Activated CD4-positive, CD25-positive, alpha-beta regulatory T cell (primary cell): ENCODE measurements at places on chromosomes 3 and 15.

GRCh38 chr3:129278966-129279906 is 566 bp downstream of the HMCES start:
- peak; percentile 37 for DNase-seq

GRCh38 chr3:127078626-127079025 is 95.7 kb downstream of the PLXNA1 start:
- DNase-seq, result no peak

DNA sequence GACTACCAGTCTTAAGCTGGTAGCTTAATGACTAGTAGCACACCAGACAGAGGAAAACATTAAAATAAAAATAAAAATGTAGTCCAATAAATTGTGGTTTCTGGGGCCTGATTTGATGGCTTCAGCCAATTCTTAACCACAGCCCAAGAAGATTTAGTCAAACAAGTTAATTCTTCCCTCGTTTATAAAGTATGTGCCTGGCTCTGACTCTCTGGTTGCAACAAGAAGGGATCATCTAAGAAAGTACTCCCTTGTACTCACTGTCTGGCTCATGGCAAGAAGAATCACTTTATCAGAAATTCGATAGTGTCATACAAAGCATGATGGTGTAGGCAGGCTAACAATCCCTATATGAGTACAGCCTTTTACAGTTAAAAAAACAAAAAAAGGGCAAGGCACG is 141.9 kb downstream of the P3H2 start:
- DNase-seq, result no peak

DNA sequence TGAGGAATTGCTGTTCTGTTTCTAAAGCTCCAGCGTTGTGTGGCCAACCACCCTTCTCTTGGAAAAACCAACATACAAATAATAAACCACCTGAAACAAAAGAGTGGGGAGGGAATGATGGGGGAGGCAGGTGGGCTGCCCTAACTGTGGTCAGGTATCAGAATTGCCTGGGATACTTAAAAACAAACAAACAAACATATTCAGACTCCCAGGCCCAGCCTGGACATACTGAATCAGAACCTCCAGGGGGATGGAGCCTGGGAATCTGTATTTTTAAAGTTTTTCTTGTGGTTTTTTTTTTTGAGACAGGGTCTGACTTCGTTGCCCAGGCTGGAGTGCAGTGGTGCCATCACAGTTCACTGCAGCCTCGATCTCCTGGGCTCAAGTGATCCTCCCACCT is 4.4 kb downstream of the SLC6A6 start:
- DNase-seq, result no peak

DNA sequence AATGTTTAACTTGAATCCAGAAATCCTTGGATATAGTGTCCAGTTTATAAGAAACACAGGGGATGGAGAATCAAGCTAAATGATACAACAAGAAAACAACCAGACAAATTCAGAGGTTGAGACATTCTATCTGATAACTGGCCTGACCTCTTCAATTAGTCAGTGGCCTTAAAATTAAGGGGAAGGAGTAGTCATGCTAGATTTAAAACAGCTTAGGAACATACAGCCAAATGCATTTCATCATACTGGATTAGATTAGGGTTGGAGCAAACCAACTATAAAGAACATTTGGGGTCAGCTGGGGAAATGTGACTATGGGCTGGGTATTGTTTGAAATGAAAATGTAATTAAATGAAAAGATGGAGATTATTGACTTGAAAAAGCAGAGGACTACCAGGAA is 53.3 kb downstream of the PPARG start:
- no peak for DNase-seq

GRCh38 chr3:176651622-176652021 is 545.7 kb downstream of the TBL1XR1 start:
- no peak for DNase-seq

GRCh38 chr15:76584868-76585575 is 248.4 kb downstream of the ISL2 start:
- no peak for DNase-seq

DNA sequence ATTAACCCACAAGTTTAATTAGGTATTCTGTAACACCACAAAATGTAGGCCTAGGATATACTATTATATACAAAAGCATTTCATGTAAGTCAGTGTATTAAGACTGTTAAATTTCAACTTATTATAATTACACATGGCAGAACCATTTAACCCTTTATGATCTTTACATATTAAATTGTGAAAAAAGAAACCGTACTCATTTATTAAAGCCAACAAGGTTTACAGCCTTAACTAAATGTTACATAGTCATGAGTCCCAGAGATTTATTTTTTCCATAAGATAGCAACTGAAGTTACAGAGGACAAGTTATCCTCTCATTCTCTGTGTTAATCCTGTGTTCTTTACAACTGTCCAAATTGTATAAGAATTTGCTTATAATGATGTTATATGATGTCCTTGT is 615.8 kb upstream of the AGTR1 start:
- DNase-seq, result no peak

DNA sequence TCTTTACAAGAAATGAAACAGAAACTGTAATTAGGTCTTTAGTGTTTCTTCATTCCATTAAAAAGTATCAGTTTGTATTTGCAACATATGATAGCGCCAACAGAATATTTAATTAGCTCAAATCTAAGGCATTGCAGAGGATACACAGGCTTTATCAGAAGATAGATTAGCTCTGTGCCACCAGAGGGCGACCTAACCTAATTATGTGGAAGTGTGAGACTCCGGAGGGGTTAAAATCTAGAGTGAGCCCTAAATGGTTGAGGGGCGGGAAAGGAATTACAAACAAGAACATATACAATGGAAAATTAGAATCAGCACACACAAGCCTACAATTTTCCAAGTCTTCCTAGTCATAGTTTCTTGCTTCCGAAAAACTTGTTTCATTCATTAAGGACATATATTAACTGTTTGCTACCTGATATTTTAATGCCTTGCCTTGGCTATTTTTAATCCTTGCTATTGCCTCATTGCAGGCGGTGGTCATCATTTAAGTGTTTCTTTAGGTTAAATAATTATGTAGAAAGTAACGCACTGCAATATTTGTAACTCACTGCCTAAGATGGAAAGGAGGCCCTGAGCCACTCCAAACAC is 18.0 kb upstream of the RYR3 start:
- no peak for DNase-seq

DNA sequence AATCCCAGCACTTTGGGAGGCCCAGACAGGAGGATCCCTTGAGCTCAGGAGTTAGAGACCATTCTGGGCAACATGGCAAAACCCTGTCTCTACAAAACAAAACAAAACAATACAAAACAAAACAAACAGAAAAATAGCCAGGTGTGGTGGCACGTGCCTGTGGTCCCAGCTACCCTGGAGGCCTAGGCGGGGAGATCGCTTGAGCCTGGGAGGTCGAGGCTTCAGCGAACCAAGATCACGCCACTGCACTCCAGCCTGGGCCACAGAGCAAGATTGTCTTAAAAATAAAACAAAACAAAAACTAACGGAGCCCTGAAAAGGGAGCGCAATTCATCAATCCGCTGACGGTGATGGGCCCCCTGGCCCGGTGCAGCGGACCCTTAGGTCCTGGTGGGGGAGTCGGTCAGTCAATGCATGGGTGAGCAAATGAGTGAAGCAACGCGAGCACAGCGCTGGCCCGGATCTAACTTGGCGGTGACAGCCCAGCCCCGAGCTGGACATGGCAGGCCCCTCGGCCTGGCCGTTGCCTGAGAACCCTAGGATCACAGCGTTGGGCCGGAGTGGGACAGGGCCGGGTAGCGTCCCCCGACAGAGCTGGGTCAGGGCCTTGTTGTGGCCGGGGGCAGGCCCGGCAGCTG is 52.4 kb upstream of the BLM start:
- no peak for DNase-seq

- DNase-seq, result no peak
These were observed 295.7 kb downstream of the UNC13C start for GRCh38 chr15:54273928-54274327.

- DNase-seq, result no peak
These were observed 775 bp downstream of the CCNDBP1 start for GRCh38 chr15:43186003-43186353.

DNA sequence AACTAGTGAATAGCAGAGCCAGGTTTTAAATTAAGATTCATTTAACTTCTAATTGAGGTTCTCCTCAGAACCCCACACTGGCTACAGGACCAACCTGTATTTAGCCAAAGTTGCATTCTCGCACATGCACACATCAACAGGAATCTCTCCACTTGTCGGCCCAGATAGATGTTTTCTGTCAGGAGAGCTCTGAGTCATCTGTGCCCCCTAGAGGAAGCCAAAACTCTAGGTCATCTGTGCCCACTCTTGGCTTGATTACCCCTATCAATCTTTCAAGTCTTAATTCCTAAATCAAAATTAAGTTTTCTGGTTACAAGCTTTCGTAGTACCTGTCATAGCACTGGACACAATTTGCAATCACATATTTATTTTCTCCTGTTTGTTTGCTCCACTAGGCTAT is 104.9 kb upstream of the EOMES start:
- DNase-seq, result no peak

GRCh38 chr15:50247819-50248655 is 17.5 kb downstream of the HDC start:
- peak; percentile 3 for DNase-seq

- no peak for DNase-seq
These were observed 49.7 kb downstream of the ETV5 start for GRCh38 chr3:186059192-186059591.

DNA sequence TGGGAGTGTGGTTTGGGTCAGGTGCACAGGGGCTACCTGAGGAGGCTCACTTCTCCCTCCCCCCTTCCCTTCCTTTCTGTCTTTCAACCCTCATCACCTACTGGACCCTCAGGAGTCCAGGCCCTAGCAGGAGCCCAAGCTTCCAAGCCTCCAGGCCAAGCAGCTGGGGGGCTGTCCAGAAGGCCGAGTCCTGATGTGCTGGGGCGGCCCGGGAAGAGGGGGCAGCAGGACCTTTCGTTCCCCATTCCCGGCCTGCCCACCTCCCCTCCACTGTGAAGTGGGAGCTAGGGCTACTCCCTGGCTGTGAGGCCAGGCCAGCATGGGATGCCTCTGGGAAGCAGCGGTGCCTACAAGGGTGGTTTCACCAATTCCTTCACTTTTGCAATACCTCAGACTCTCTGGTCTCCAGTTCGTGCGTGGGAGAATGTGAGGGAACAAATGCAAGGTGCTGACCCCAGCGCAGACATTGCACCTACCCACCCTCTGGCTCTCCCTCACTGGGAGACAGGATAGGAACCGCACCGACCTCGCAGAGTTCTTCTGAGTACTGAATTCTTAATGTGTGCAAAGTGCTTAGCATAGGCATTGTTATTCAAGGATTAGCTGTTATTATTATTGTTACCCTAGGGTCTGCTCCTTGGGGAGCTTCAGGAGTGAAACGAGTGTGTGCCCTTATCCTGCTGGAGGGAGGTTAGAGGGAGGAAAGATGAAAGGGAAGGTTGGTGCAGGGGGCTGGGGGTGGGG is 2.5 kb downstream of the EPHB3 start:
- no peak for DNase-seq

- DNase-seq, result no peak
These were observed 50.7 kb downstream of the ROPN1B start for GRCh38 chr3:126019683-126020082.

DNA sequence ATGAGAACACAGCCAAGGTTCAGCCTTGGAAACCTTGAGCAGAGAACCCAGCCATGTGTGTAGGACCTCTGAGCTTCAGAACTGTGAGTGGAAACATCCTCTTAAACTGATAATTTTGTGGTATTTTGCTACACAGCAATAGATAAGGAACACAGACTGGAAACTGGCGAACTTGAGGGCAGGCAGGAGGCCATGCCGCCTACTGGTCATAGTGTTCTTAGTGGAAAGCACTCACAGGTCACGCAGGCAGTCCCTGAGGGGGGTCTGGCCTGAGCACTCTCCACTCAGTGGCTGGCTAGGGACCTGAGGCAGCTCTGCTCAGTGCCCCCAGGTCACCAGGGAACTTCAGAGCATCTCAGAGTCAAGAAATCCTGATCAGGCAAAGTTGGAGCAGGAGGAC is 9.7 kb upstream of the XIRP1 start:
- no peak for DNase-seq

- no peak for DNase-seq
These were observed 208.9 kb downstream of the ROBO1 start for GRCh38 chr3:79558943-79559342.

DNA sequence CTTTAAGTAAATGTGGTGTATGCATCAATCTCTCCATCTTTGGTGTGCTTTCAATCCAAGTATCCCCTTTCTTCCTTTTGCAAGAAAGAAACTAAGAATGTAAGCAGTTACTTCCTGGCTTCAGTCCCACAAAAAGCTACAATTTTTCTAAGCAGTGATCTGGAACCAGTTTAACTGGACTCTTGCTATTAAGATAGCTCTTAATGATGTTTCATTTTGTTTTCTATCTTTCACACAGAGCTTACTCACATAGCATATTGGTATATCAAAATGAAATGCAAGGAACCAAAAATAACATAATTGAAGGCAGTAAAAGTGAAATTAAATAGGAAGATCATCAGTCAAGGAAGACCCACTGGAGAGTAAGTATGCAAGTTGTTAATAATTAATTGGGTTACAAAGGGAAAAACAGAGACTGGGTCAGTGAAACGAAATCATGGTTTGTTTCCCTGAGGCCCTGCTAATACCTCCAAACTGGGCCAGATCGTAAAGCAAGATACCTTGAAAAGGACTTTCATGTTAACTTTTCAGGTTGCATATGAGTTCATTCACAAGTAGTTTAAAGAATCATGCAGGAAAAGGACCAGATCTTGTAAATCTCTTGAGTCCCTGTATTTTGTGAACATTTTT is 41.9 kb downstream of the GPR160 start:
- no peak for DNase-seq

GRCh38 chr3:5017925-5018531 is 38.8 kb downstream of the BHLHE40 start:
- no peak for DNase-seq

DNA sequence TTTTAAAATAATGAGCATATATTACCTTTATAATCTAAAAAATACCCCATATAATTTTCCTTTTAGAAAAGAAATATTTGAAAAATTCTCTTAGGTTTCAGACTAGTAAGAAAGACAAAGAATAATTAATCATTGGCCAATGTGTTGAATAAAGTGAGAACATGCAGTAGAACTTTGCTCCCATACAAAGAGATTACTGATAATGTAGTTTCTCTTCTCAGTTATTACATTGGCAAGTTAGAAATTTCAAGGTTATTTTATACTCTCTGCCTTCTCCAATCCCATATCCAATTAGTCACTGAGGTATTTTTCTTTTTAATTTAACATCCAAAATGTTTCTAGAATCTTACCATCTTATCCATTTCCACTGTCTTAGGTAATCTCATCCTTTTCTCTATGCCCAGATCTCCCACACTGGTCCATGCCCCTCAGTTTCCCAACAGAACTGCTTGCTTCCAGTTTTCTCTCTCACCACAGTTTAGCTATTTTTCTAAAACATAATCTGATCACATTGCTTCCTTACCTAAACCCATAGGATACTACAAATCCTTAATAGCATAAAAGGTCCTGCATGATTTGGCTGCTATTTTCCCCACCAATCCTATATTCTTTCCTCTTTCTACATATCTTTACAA is 10.8 kb downstream of the XRN1 start:
- no peak for DNase-seq

GRCh38 chr3:151537726-151538125 is 76.9 kb upstream of the IGSF10 start:
- DNase-seq, result no peak
